Activated T-helper 1 cell treated with anti-CD3 and anti-CD28 coated beads, Interleukin-12 subunit alpha, Interleukin-12 subunit beta, Interleukin-2, Interleukin-4 antibody, amounts not matched to agents 30 ng/mL and 10 ng/mL and 1 ng/mL, durations not matched to agents 14 hours and 24 hours and 36 hours (primary cell): ENCODE measurements at places on chromosomes 7 and 10.
A peak's percentile ranks its signal among the peaks of the same experiment; 100 is the strongest.

DNA sequence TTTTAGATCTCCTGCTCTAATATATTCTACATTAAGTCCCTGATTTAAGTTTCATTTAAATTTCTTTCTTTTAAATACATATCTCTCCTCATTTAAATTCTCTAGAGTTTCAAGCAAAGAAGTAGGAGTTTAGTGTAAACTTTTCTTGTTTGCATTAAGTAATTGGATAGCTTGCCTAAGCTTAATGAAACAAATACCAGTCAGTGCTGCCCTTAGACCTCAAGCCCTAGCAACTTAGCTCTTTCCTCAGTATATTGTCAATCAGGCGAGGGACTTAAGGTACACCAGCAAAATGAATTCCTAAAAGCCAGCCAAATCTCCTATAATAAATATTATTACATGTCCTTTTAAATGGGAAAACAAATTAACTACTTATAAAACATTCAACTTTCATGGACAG lies 101.5 kb downstream of the CHCHD3 start:
- no peak for DNase-seq

DNA sequence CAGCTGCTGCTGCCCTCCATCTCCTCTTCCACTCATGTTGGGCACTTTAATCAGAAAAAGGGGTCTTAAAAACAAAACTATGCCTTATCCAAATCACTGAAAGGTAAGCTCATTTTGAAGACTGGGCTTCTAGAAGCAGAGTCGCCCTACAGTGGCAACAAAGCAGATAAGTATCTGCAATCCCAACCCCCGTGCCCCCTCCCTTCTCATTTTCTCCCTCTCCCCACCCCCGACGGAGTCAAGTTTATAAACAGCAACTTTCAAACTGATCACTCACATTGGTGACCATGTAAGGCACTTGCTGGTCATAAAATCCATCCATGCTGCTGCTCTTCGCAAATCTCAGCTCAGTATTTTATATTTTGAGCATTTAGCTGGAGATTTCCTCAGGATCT lies 738 bp downstream of the ETV1 start:
- no peak for DNase-seq

DNA sequence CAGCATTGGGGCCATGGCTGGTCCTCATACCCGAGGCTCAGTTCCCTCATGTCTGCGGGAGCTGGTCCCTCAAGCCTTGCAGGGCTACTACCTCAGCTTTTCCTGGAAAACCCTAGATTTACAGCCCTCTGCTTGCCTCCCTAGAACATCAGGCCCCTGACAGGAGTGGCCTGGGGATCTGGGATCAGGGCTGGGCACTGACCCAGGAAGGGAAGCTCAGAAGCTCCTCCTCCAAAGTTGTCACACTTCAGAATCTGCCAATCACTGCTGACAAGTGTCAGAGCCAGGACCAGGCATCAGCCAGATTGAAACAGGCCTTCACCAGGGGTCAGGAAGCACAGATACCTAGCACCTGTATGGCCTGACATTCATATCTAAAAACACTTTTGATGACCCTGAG lies 115.2 kb downstream of the GRID1 start:
- DNase-seq: no peak

- DNase-seq: no peak
Measured at GRCh38 chr7:44962483-44963251, 16.1 kb downstream of the MYO1G start.

GRCh38 chr10:8050556-8051108 lies 3.9 kb upstream of the GATA3 start:
- no peak for DNase-seq

GRCh38 chr10:8112230-8112905 lies 57.9 kb downstream of the GATA3 start:
- DNase-seq: no peak

- peak; percentile 36 for DNase-seq
Measured at GRCh38 chr7:140326116-140326928, 72.0 kb downstream of the SLC37A3 start.

DNA sequence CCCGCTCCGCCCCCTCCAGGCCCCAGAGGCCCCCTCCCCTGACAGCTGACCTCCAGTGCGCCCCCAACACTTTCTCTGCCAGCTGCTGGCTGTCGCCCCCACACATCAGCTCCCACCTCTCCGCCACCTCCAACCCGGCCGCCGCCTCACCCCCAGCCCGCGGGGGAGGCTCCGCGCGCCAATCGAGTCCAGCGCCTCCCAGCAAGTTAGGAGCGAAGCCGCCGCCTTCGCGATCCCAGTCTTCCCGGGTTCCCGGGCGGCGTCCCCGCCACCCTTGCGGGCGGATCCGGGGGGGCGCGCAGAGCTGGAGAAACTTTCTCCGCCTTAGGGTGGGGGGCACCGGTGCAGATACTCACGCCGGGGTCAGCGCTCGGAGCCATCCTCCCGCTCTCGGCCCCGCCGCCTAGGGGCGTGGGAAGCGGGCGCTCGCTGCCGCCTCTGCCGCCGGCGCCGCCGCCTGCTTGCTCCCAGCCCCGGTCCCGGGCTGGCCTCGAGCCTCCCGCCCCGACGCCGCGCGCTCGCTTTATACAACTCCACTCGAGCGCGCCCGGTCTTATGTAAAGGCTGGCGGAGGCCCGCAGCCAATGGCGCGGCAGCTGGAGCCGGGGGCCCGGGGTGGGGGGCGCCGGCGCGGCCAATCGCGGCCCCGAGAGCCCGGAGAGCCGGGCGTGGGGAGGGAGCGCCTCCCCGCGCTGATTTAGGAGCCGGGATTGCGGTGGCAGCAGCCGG lies at the start of gene CRTAC1:
Gene CRTAC1, minus strand, starts transcription at position 529 of the 729 bp plus-strand sequence. Its CDS starts 149 bp downstream, at position 380.
- DNase-seq: no peak

GRCh38 chr7:83798489-83798888 lies 149.6 kb upstream of the SEMA3E start:
- no peak for DNase-seq

DNA sequence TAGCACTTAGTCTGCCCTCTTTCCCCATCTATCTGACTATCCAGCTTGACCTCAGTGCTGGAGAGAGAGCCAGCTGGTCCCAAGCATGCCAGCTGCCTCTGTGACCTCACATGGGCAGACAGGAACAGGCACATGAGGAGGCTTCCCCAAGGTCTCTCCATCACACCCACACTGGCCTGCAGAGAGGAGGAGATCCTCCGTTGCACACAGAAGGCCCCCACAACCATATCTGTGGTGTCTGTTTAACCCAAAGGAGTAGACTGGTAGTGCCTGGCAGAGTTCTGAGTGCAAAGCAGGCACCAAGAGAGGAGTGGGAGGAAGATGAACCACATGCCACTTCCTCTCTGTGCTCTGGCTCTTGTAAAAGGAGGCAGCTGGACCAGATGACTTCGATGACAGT lies 4.8 kb upstream of the ANK3 start:
- DNase-seq: no peak

DNA sequence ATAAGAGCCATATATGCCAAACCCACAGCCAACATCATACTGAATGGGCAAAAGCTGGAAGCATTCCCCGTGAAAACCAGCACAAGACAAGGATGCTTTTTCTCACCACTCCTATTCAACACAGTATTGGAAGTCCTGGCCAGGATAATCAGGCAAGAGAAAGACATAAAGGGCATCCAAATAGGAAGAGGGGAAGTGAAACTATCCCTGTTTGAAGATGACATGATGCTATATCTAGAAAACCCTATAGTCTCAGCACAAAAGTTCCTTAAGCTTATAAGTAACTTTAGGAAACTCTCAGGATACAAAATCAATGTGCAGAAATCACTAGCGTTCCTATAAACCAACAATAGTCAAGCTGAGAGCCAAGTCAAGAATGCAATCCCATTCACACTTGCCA lies 23.8 kb upstream of the STARD3NL start:
- no peak for DNase-seq

DNA sequence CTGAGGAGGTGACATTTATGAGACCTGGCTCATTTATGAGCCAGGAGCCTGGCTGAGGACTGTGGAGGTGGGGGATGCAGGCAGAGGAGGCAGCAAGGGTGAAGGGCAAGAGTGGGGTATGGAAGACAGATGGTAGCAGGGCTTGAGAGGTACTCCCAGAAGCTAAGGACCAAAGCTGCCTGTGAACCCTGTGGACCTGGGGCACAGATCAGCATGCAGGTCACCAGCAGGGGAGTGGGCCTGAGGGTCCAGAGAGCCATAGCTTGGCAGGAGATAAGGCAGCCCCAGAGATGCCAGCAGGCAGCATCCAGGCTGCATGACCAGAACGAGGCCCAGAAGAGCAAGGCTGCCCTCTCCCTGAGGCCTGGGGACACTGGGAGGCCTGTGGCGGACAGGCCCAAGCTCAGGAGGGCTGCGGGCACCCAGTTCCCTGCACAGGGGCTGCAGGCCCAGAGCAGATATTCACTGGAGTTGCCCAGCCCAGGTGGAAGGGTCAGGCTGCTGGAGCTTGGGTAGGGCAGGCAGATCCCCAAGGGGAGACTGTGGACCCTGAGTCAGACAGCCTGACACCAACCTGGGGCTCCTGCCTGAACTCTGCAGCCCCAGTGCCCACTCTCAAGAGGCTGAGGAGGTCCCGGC lies 3.4 kb downstream of the GPR15LG start:
- DNase-seq: no peak

DNA sequence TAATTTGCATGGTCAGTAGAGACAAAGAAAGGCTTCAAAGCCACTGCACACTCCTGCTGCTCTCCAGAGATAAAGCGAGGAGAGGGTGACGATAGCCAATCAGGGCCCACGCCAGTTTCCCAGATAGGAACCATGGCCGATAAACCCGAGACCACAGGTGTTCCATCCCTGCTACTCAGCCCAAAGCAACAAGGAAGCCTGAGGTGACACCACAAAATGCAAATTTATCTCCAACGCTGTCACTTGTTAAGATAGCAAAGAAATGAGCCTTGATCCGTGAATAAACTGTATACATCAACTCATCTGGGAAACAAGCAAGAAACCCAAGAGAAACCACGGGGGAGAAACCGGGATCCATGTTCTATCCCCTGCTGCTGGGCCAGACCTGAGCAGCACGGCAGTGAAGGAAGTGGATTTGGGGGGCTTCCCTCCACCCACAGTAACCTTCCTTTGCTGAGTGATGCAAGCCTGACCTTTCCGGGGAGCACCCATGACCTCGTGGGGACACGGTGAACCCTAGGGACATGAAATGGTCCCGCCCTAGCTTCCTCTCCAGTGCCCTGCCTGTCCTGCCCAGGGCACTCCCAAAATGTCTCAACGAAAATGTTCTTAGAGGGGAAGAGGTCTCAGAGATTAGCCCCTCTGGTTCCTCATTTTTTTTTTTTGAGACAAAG lies 164.6 kb downstream of the PTPRN2 start:
- DNase-seq: no peak

DNA sequence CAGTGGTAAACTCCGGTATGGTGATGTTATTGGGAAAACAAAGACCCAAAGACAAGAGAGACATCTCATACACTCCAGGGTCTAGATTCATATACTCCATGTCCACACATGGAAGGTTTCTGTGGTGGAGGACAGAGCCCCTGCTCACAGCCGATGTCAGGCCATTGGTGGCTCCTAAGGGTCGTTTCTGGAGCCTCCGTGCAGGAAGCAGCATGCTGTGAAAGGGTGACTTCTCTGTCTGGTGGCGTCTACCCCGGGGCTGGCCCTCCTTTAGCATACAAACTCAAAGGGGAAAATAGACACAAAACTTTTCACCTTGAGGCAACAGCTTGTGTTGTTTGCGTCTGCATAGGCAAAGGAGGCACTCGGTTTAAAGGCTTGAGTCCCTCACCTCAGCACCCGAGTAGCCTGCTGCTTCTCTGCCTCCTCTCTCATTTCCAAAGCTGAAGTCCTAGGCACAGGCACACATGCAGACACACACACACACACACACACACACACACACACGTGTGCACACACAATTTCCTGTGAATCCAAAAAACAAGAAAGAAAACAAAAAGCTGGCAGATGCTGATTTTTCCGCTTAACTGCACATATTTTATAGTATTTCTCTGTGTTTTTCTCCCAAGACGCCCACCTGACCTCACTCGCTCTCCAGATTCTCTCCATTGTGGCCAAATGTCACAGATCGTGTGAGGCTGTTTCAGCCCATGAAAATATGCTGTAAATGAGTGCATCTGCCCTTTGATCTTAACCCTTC lies 601.4 kb upstream of the MGMT start:
- no peak for DNase-seq

DNA sequence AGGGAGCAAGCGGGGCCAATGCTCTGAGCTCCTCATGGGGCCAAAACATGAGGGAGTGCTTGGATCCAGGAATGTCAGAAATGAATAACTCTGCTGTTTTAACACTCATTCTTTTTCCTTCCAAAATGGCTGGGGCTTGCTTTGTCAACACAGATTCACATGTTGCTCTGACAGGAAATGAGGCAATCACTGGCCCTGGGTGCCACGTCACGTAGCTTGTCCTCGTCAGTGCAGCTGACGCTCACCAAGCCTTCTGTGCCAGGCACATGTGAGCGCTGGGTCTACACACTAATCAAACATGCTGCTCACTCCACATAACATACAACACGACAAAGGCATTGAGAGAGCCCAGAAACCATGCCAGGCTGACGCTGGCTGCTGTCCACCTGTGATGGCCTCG lies 198.9 kb downstream of the WDR37 start:
- DNase-seq: no peak

DNA sequence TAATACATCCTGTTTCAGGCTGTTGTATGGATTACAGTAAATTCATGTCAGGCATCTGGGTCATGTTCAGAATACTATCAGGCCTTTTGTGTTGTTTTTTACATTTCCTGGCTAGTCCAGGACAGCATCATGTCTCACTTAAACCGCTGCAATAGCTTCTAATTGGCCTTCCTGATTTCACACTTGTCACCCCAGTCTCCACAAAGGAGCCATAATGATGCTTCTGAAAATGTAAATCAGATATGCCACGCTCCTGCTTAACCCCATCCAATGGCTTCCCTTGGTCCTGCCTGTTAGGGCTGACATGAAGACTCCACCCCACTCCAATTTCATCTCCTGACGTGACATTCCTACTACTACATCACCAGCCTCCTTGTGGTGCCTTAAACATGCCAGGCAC lies 220.0 kb downstream of the CACNA2D1 start:
- DNase-seq: no peak

GRCh38 chr7:129914536-129915272 lies 38.1 kb downstream of the UBE2H start:
- DNase-seq: no peak

- DNase-seq: no peak
Measured at GRCh38 chr7:50497068-50497642, 47.0 kb upstream of the FIGNL1 start.

DNA sequence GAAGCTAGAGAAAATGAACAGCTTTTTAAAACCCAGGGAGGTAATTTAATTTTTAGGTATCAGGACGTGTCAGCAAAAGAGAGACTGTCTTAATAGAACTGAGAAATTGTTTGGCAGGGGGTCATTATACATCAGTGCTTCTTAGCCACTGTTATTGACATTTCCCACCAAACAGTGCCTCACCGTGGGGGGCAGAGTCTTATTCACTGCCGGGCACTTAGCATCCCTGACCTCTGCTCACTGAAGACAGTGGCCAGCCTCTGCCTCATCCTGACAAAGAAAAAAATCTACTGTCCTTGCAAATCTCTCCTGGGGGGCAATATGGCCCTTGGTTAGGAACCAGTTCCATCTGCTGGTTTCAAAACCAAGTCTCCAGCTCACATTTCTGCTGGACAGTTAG lies 14.2 kb upstream of the MKI67 start:
- DNase-seq: no peak

GRCh38 chr7:91030680-91031380 lies 233.4 kb upstream of the FZD1 start:
- DNase-seq: no peak

GRCh38 chr7:107627002-107627401 lies 33.6 kb upstream of the SLC26A4 start:
- no peak for DNase-seq

- DNase-seq: peak; percentile 81
Measured at GRCh38 chr10:12448729-12449391, 99.5 kb downstream of the CAMK1D start.

- no peak for DNase-seq
Measured at GRCh38 chr7:149727899-149728476, 45.4 kb downstream of the ZNF467 start.

GRCh38 chr10:78754269-78755062 lies 314.3 kb upstream of the ZMIZ1 start:
- no peak for DNase-seq
